Activated T-helper 1 cell treated with Interleukin-2 at 50 U/mL for 16 hours (primary cell): ENCODE measurements at places on chromosomes 3 and 15.

GRCh38 chr15:72361176-72361575 lies 14.6 kb downstream of the HEXA start:
- DNase-seq, result no peak

DNA sequence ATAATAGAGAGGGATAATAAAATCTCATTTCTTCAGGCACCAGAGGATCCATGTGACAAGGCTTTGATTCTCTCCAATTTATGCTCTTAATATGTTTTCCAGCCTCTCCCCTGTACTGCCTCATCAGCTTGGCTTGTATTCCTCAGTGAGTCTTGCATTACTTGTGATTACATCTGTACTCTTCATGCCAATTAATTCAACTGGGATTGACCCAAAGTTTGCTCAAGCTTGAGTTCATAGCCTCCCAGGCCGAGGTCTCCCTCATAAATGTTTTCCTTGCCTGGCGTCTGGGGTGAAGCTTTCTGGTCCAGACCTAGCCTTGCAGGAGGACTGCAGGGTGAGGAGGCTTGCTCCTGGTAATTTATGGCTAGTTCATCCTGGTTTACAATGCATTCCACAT lies 146.9 kb downstream of the CHST2 start:
- no peak for DNase-seq

GRCh38 chr15:81372575-81372974 lies 1.4 kb downstream of the TMC3 start:
- DNase-seq, result no peak

DNA sequence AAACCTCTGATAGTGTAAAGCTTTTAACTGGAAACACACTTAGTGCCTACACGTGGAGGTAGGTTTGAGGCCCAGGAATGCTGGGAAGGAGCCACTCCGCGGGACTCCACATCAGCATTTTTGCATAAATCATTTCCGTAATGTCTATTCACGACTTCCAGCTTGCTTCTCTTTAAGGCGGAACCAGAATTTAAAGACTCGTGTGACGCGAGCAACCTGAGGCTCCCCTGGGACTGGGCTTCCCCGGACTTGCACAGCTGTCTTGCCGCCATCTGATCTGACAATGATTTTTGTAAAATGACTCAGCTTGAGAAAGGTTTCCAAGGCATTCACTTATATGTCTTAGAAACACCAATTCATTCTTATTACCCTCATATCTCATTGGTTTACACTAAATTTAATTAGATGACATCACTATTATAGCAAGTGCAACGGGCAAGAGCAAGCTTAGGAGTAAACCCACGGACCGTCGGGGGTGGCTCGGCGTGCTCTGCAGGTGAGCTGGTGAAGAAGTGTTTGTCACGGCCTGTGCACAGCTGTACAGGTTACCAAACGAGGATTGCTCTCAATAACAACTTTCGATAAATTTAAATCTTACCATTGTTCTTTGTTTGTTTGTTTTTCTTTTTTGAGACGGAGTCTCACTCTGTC lies 95.2 kb downstream of the CHSY1 start:
- DNase-seq, result no peak

DNA sequence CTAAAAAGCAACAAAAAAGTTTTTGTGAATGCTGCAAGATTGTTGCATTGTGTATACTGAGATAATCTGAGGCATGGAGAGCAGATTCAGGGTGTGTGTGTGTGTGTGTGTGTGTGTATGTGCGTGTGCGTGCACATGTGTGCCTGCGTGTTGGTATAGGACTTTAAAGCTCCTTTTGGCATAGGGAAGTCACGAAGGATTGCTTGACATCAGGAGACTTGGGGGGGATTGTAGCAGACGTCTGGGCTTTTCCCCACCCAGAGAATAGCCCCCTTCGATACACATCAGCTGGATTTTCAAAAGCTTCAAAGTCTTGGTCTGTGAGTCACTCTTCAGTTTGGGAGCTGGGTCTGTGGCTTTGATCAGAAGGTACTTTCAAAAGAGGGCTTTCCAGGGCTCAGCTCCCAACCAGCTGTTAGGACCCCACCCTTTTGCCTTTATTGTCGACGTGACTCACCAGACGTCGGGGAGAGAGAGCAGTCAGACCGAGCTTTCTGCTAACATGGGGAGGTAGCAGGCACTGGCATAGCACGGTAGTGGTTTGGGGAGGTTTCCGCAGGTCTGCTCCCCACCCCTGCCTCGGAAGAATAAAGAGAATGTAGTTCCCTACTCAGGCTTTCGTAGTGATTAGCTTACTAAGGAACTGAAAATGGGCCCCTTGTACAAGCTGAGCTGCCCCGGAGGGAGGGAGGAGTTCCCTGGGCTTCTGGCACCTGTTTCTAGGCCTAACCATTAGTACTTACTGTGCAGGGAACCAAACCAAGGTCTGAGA lies 4.7 kb downstream of the BHLHE40 start:
- peak; percentile 71 for DNase-seq

- no peak for DNase-seq
Measured at GRCh38 chr3:169759256-169759655, 5.6 kb downstream of the TERC start.

DNA sequence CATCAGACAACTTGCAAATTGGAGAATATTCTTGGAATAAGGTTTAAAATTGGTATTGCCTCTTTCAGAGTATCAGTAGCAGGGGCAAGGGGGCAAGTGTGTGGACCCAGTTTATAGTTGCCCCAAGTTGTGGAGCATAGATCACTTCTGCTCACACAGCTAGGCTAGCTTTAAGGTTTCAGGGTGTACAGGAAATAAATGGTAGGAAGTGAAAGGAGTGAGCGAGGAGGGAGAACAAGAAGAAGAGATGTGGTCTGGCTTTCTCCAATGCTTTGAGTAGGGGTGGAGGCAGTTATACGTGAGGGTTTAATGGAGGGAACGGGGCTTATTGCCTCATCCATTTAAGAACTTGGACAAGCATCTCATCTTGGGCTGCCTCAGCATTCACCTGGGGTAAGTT lies 290.0 kb upstream of the CFAP20DC start:
- no peak for DNase-seq

DNA sequence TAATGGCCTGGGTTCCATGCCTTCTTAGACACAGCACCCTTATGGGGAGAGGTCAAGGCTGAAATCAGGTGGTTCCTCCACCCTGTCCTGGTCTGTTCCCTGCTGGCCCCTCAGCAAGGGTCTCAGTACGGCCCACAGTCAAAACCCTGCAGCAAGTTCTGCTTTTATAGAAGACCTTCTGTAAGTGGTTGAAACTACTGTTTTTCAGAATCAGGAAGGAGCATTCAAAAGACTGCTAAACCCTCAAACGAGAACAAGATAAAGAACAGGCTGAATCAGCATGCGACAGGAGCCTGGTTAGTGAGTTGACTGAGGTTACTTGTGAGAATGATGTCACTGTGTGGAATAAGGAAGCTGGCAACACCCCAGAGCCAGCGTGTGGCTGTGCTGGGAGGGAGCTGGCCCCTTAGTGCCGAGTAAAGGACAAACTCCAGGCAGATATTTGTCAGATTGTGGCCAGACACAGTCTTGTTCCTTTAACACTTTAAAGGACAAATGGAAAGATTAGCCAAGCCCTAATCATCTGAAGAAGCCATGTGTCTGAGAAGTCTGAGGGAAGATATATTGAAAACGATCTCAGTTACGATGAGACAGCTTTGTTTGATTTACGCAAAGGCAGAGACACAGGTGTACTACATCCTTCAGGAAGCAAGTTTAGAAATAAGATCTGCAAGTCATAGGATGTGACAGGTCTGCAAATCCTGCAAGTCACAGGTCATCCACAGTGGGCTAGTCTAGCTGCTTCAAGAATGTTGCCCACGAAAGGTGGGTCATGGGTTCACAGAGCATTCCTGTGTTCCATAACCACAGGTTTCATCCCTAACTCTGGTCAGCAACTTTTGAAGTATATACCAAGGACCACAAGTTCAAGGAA lies 54.0 kb downstream of the B3GNT5 start:
- DNase-seq, result no peak

- DNase-seq, result no peak
Measured at GRCh38 chr3:76824658-76825240, 215.2 kb upstream of the ROBO2 start.

DNA sequence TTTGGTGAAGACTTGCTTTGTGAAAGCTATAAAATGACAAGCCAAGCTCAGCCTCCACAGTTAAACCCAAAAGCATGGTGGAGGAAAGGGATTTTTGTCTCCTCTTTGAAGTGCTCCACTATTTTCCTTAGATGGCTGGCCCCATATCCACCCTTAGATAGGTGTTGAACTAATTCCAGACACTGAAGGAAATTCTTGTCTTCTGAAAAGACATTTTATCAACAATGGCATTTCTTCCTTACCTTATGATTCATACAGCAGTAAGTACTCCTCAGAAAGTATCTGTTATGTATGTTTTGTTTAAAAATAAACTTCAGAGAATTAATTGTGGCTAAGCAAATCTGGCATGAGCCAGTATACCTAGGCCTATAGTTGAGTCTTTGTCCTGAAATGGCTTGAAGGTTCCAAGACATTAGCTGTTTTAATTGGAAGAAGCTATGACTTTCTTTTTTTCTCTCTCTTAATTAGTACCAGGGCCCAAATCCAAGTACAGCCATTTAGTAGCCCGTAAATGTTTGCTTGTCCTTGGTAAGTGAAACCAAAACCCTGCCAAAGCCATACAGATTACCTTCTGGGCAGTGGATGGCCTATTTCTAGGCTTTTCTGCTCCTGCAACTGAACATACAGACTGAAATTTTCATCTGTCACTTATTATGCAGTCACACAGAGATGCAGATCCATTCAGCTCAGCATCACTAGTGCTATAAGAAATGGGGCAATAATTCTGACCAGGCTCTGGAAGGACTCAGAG lies 5.1 kb upstream of the BFSP2 start:
- DNase-seq, result no peak

DNA sequence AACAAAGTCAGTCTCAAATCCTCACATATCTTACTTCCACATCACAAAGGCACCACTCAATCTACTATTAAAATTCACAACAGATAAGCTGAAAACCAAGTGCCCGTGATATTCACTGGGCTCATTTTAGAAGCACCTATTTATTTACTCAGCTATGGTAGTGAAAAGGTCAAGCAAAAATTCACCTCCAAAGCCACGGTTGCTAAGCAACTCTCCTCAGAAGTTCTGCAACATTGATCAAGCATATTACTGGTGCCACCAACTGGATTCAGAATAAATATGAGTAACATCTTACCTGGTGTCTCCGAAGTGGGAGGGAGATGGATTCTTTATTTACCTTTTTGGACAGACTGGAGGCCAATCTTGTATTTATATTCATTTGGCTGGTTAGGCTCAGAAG lies 714.8 kb downstream of the FHIT start:
- DNase-seq, result no peak

GRCh38 chr15:50328116-50328515 lies 26.9 kb downstream of the GABPB1 start:
- no peak for DNase-seq
